ENCODE measurements at places on chromosomes 6 and 20. TPM values are rescaled to one million over a fixed set of nuclear protein-coding genes. Genes with fewer than 3 reads are reported as not detected.

DNA sequence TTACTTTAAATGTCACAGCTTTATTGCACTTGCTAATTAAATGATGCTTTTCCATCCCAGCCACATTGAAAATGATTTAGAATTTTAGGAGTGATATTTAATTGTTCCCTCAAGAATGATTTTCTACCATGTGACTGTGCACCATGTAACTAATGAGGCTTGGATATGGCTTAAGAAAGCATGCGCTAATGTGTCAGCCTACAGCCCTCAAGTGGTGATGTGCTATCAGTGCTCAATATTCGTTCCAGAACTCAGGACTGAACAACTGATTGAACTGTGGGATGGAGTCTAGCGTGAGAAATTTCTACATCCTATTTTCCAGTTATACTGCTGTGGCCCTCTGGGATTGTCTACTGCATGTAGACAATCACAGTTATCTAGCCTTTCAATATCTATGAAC lies 71.5 kb downstream of the PKIB start:
- no peak for DNase-seq

Gene NKX2-4
- total RNA-seq = not detected

DNA sequence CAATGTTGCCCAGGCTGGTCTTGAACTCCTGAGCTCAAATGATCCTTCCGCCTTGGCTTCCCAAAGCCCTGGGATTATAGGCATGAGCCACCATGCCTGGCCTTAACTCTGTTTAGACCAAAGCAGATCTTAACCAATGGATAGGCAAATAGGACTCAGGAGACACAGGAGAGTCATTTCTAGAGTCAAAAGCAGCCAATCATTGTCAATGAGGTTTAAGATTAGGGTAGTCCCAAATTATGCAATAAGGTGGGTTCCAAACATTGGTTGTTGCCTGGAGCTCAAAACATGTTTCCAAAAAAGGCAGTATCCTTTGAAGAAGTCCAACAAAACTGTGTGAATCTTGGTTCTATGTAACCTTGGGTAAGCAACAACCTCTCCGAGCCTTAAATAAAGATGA lies 95.7 kb upstream of the JARID2 start:
- DNase-seq = no peak

DNA sequence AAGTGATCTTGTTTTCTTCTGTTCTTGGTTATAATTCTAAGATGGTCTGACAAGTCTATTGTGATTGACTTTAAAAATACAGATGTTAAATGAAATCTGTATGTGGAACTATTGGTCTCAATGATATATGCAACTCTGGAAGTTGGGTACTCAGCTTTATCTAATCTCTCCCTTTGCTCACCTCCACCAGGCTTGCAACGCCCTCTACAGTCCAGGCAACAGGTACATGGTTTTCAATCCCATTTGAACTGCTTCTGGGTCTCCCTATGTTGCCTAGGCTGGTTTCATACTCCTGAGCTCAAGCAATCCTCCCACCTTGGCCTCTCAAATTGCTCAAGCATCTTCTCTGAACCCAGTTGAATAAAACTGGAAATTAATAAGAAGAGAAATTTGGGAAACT lies 25.6 kb upstream of the HLA-DQB1 start:
- peak; percentile 81 for DNase-seq

Gene ERVFRD-1
- not detected for total RNA-seq

DNA sequence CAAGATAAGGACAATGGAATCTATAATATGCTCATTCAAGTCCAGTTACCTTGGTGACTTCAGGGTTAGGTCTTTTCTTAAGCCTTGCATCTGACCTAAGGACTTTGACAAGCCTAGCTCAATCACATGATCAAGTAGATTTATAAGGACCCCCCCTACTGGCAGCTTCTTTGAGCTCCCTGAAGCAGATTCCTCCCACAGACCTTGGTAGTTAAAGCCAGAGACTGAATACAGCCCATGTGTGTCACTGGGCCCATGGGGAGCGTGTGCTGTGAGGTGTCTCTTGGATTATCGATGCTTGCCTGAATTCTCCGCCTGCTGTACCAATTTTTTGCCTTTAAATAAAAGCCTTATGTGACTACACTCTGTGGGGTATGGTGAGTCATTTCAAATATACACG lies 372.7 kb upstream of the RGS17 start:
- DNase-seq = no peak

Gene LRRC73
- 0.50 TPM for total RNA-seq

GRCh38 chr6:21808551-21809242 lies 215.1 kb downstream of the SOX4 start:
- no peak for DNase-seq

DNA sequence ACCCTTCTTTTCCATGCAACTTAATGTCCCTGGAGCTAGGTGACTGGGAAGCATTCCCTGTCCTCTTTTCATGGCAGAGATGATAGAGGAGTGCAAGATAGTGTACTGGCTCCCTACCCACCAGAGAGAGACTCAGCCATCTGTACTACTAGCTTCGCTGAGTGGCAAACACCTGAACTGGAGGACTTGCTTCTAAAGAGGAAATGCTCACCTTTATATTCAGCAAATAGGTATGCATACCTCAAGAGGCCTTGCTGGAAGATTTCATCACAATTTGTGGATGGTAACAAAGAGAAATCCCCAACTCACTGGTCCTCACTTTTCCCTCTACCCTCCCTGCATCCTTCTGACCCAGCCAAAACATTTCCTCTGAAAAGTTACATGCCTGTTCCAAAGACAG lies 124.1 kb downstream of the FOXA2 start:
- DNase-seq = no peak

Gene MLN
- total RNA-seq = not detected

Gene BHLHE23
- total RNA-seq = not detected

DNA sequence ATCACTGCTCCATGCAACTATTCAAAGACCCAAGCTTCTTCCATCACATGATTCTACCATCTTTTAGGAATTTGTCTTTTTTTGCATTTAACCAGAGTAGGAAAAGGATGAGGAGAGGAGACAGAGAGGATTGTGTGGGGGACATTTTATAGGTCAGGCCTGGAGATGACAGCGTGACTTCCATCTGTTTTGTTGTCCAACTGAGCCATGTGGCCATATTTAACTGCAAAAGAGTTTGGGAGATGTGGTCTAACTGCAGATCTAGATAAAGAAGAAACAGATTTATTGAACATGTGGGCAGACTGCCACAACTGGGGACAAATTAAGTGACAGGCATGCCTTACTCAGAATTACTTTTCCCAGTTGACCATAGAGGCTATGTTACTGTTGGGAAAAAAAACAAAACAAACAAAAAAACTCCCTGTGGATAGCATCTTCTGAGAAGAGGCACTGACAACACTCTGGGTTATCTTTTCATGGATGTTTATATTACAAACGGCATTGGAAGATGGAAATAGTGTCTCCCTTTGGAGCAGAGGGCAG lies 18.9 kb upstream of the MOCS1 start:
- DNase-seq = no peak

Gene OR2J3
- total RNA-seq = not detected

DNA sequence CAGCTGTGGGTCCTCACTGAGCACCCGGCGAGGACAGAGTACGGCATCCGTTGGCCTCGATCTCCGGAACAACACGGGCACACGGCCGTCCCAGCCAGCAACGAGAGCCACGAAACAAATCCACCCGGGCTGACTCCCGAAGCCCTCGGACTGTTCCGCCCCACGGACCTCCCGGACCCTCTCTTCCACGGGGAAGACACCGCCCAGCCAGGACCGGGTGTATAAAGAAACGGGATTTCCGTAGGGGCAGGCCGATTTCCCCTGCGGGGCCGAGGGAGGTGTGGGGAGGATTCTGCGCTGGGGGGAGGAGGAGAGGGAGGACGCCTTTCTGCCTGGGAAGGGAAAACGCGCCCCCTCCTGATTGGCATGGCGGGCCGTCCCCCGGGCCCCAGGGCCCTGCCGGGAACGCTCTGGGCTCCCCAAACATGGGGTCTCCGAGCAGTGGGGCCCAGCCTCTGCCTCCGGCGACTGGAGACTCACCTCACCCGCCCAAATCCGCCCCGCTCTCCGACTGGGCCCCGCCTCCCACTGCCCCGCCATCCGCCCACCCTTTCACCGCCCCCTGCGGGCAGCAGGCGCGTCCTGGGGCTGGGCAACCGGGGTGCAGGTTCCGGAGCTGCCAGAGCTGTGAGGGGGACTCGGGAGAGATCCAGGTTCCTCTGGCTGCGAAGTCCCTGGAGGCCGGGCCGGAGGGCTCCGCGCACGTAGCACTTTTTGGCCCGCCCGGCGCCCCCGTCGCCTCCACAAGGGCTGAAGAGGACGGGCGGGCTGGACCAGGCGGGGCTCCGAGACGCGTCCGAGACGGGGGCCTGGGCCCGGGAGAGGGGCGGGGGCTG lies 679 bp upstream of the PPDPF start:
- peak; percentile 84 for DNase-seq
